ENCODE measurements at places on chromosomes 16 and 17. TPM values are rescaled to one million over a fixed set of nuclear protein-coding genes. Genes with fewer than 3 reads are reported as not detected.

Gene ABCC12
- not detected for total RNA-seq

Gene PKMYT1
- total RNA-seq = 27.1 TPM

Gene SMPD3
- total RNA-seq = not detected

Gene FTSJ3
- total RNA-seq = 38.5 TPM

Gene CAMKK1
- 4.6 TPM for total RNA-seq

Gene PRAC1
- total RNA-seq = not detected

Gene FBXO39
- 0.22 TPM for total RNA-seq

Gene NSMCE1
- total RNA-seq = 82.7 TPM

Gene RNF112
- total RNA-seq = 0.22 TPM

Gene IQCK
- 13.2 TPM for total RNA-seq

Gene CCDC200
- not detected for total RNA-seq

Gene DNAAF1
- total RNA-seq = not detected

Gene MYH11
- under 0.01 TPM for total RNA-seq

Gene TCAP
- not detected for total RNA-seq

Gene DHRS7B
- 12.0 TPM for total RNA-seq

Gene PRCD
- 4.3 TPM for total RNA-seq

Gene PDE6G
- total RNA-seq = not detected

Gene ARHGAP44
- total RNA-seq = 0.44 TPM

Gene CCL8
- not detected for total RNA-seq

Gene SPNS3
- total RNA-seq = not detected

Gene G6PC1
- not detected for total RNA-seq

Gene CCDC144A
- total RNA-seq = 18.2 TPM

Gene SLC35G6
- total RNA-seq = not detected

Gene ORMDL3
- total RNA-seq = 38.5 TPM

Gene SPNS2
- not detected for total RNA-seq

Gene KREMEN2
- total RNA-seq = not detected

Gene SPATA20
- 99.6 TPM for total RNA-seq

Gene AKAP1
- 10.3 TPM for total RNA-seq

Gene TMC5
- not detected for total RNA-seq

Data from placental pericyte (primary cell).